NCI-H2029 (cell line): ENCODE measurements at places on chromosomes 16 and 17.

DNA sequence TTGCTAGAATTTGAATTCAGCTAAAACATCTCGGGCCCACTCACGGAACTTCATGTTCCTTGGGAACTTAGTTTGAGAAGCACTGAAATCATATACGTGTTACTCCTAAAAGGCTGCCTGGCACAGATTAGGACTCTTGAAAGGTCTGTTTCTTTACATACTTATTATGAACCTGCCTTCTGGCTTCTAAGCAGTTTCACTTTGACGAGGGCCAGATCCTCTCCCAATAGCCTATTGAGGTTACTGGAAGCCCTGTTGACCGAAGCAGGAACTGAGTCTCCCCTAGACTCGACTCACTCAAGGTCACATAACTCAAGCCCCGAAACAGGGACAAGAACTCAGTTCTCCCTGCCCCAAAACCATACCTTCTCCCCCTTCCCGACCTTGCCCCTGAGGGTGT is 121.9 kb upstream of the PLCG2 start:
- no peak for DNase-seq

- DNase-seq = no peak
These were observed 23.5 kb upstream of the KANSL1 start for GRCh38 chr17:46216682-46217081.

DNA sequence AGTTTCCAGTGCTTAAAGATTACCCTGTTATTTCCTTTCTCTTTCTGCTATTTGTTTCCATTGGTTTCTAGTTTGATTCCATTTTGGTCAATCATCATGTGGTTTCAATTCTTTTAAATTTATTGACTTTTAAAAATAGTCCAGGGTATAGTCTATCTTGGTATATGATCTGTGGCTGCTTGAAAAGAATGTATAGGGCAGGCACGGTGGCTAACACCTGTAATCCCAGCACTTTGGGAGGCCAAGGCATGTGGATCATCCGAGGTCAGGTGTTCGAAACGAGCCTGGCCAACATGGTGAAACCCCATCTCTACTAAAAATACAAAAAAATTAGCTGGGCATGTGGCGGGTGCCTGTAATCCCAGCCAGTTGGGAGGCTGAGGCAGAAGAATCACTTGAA is 34.5 kb upstream of the NACA2 start:
- no peak for DNase-seq

GRCh38 chr16:4319454-4320421 is 3.9 kb downstream of the GLIS2 start:
- no peak for DNase-seq

DNA sequence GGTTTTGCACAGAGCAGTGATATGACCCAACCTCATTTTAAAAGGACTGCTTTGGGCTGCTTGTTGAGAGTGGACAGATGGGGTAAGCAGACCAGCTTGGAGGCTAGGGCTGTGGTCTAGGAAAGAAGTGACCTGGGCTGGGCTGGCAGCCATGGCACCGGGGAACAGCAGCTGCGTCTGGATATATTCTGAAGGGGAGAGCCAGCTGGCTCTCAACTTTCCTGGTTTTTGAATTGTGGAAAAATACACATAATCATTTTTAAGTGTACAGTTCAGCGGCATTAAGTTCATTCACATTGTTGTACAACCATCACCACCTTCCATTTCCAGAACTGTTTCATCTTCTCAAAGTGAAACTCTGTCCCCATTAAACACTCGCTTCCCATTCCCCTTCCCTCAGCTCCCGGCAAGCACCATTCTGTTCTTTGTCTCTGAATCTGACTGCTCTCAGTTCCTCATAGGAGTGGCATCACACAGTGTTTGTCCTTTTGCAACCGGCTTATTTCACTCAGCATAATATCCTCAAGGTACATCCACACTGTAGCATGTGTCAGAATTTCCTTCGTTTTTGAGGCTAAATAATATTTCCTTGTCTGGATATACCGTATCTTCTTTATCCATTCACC is 113.2 kb downstream of the SPECC1 start:
- no peak for DNase-seq

GRCh38 chr17:56966338-56966737 is 5.5 kb upstream of the COIL start:
- peak; percentile 20 for DNase-seq

GRCh38 chr17:44359458-44360143 is 4.1 kb downstream of the FAM171A2 start:
- DNase-seq = no peak

DNA sequence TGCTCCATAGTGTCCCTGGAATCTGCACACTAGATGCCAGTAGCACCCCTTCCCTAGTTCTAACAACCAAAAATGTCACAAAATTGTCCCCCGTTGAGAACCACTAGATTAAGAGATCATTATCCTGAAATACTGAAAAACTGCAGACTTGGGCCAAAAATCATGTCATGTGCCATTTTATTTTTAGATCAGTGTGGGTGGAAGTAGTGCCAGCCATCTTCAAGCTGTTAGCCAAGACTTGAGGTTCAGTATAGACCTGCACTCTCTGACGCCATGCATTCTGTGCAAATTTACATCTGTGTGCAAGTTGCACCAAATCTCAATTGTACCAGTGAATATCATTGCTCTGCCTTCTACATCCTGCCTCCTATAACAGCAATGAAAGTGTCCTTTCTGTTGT is 31.5 kb upstream of the NOL11 start:
- DNase-seq = no peak

- no peak for DNase-seq
These were observed 130.0 kb downstream of the KATNIP start for GRCh38 chr16:27679899-27680298.

GRCh38 chr16:84648595-84649510 is 542 bp downstream of the KLHL36 start:
- DNase-seq = no peak

- DNase-seq = no peak
These were observed 3.8 kb upstream of the USP36 start for GRCh38 chr17:78844301-78845005.

- DNase-seq = no peak
These were observed 725 bp upstream of the SPHK1 start for GRCh38 chr17:76383546-76384221.

GRCh38 chr16:3022208-3022683 is 1.5 kb downstream of the HCFC1R1 start:
- no peak for DNase-seq

DNA sequence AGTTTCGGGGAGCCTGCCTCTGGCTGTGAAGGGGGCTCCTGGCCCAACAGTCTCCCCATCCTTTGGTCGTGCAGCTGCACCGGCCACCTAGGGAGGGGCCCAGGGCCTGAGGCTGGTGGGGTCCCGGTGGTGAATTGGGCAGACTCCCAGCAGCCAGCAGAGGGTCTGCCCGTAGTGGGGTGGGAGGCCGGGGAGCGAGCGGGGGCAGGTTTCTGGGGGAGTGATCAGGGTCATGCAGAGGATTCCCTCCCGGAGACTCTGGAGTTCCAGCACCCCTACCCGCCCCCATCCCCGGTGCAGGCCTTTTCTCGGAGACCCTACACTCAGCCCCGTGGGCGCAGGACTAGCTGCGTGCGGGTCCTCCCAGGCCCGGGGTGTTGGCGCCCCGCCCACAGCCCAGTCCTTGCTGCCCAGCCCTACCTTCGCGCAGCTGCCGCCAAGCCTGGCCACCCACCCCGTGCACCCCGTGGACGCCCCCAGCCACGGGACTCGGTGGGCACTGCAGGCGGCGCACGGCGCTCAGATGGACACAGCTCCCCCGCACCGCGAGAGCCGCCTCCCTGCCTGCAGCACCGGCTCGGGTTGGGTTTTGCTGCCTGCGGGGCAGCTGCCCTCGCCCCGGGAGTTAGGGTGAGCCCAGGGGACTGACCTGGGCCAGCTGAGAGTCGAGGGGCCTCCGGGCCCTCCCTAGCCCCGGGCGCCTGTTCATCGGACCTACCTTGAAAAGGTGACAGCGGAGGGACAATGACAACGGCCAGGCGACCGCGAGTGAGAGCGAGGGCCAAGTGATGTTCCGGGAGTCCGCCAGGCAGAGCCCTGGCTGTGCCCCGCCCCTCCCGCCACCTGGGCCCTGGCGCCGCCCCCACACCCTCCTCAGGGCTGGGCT is at the start of gene GNG13:
Gene GNG13 (minus strand): TSS at position 787 of the 886 bp plus-strand sequence. CDS start 1,657 bp downstream, outside the sequence.
- DNase-seq = no peak

DNA sequence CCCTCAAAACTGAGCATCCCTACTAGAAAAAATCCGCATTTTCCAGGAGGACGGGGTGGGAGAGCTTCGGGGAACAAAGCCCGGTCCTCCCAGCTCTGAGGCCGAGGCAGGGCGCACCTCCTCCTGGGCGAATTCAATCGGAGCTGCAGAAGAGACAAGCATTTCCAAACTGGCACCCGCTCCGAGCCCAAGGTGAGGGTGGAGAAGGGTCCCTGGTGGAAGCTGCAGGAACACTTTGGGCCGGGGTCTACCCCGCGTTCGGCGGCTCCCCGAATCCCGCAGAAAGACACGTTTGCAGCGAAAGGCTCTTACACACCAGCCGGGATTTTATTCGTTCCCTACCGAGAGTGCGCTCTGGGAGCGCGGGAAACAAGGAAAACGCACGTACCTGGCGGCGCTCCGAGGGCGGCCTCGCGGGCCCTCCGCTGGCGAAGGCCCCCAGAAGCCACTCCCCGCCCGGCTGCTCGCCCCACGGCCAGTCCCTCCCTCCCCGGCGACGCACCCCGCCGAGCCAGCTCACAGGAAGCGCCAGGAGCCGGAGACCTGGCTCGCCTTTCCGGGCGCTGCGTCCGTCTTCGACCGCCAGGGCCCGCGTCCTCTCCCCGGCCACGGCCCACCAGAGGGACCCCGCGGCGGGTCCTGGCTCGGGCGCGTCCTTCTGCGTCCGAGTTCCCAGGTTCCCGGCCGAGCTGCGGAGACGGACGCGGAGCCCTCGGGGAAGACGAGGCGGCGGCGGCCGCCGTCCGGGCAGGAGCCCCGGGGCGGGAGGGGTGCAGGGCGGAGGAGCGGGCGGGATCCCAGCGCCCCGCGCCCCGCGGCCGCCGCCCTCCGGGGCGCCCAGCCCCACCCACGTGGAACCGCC is 49.8 kb upstream of the BAHCC1 start:
- peak; percentile 66 for DNase-seq

DNA sequence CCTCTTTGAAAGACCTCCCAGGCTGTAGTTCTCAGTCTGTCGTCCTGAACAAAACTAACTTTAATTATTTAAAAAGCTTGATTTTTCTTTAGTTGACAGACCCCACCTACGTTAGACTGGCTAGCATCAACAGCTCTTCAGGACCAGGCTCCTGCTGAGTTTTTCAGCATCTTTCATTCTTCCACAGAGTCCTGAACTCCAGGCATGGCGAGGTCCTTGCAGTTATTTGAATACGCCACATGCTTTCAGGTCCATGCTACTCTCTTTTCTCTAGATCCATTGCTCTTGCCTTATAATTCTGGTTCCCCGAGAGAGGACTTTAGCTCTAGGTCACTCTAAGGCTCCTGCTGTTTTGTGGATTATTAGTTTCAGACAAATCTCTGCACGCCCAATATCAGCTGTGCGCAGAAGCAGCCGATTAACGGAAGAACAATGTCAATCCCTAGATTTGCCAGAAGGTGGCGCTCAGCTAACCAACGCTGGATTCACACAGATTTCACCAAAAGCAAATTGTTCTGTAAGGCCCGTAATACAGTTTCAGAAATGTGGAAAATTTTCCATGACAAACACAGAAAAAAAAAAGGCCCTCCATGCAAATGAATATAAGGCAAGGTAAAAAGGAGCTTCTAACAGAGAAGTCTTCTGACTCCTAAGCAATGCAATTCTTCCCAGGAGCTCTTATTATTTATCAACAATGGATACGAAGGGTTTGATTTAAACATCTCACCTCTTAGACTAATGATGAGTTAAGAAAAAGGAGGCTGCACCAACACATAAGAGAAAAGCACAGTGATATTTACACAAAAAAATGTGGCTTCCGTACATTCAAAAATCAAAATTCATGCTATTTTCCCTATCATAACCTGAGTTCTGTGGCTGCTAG is 33.5 kb upstream of the BCO1 start:
- no peak for DNase-seq

- no peak for DNase-seq
These were observed 13.6 kb upstream of the PYY start for GRCh38 chr17:43967251-43967875.

- no peak for DNase-seq
These were observed 5.3 kb upstream of the IRX3 start for GRCh38 chr16:54291656-54292487.

DNA sequence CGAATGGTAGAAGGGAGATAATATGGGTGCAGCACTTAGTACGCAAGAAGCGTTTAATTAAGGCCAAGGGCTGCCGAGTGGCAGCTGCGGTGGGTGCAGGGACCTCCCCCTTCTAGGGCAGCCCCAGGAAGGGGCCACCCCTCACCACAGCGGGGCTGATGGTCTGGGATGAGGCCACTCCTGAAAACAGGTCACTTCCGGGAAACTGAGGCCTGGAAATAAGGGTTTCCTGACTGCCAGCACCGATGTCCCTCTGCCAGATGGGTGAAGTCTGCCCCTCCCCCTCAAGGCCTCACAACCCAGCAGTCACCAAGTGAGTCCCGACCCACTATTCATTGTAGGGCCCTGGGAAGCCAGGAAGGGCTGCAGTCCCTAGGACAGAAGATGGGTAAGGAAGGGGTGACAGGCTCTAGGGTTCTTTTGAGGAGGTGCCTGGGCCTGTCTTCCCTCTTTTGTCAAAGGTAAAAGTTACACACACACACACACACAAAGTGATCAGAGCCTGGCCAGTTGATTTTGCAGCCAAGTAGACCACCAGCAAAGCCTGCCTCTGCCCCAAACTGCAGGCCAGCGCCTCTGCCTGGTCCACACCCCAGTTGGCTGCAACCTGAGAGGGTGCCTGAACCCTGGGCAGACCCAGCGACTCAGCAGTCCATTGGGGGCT is 12.5 kb downstream of the SREBF1 start:
- no peak for DNase-seq

GRCh38 chr16:1741553-1742165 is 29.7 kb downstream of the NME3 start:
- DNase-seq = no peak

DNA sequence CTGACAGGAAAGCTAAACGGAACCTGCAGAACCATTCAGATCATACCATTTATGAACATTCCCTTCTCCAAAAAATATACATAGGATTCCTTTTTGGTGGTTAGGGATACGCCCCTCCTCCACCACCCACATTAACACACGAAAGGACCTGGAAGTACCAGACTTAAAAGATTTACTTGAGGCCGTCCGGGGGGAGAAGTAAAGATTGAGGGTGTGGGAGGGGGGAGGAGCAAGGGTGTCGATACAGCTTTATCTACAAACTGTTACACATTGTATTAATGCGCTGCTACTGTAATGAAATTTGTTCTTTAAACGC is 537 bp downstream of the PALB2 start:
- no peak for DNase-seq
